NCI-H146 (cell line): ENCODE measurements at places on chromosomes 1 and 21.

GRCh38 chr1:114310695-114311271 lies 157.1 kb upstream of the SYT6 start:
- no peak for DNase-seq

- peak; percentile 37 for DNase-seq
These were observed 67.1 kb downstream of the UBE2T start for GRCh38 chr1:202274611-202275010.

DNA sequence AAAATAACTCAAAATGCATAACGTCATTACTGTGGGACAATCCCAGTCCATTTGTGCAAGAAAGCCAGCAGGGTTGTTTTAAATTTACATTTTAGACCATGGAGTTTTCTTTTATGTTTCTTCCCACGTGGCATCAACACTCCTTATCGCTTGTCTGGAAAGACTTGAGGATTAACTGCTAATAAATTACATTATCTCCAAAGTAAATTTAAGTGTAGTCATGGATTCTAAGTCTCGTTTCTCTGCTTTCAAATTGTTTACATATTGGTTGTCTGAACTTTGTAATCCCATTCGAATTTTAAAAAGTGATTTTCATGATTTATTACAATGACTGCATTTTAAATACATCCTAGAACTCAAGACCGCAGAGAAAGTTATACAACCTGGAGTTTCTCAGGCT lies 119.3 kb upstream of the ADAMTS5 start:
- no peak for DNase-seq

GRCh38 chr1:17929224-17929623 lies 174.1 kb downstream of the ACTL8 start:
- no peak for DNase-seq

DNA sequence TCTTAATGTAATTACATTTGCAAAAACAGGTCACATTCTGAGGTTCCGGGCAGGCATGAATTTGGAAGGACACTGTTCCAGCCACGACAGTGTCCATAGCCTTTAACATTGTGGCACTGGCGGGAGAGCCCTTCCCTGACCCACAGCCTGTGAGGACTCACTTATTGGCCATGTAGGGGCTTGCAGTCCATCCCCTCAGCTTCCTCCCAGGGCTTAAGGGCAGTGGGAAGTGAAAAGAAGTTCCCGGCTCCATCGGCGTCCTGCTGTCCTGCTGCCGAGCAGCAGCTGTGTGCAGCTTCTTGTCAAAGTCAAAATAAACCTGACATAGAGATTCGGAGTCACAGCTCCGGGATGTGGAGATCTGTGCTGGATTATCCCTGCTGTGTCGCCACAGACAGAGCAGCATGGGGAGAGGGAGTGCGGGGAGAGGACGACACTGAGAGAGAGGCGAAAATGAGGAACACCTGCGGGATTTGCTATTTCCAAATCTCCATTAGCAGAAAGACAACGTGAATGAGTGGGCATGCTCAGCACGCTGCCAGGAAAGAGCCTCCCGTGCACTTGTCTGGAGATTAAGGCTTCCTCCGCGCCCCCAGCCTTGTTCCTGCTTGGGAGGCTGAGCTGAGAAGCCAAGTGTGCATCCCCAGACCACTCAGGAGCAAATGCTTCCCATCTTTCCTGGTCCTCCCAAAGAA lies 260.3 kb downstream of the ASTN1 start:
- DNase-seq = no peak

DNA sequence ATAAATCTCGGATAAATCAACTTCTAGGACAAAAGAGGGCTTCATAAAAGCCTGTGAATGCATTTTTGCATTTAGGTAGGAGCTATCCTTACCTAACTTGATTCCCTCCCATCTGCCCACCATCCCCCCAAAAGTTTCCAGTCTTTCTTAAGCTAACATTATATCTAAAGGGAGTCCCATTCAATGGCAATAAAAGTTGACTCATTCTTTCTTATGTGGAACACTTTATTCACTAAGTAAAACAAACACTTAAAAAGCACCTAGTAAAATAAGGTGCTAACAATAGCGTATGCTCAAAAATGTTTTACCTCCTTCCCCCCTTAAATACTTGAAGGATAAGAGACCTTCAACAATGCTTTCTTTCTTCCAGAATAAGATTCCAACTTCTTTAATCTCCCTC lies 83.8 kb downstream of the GON4L start:
- no peak for DNase-seq

DNA sequence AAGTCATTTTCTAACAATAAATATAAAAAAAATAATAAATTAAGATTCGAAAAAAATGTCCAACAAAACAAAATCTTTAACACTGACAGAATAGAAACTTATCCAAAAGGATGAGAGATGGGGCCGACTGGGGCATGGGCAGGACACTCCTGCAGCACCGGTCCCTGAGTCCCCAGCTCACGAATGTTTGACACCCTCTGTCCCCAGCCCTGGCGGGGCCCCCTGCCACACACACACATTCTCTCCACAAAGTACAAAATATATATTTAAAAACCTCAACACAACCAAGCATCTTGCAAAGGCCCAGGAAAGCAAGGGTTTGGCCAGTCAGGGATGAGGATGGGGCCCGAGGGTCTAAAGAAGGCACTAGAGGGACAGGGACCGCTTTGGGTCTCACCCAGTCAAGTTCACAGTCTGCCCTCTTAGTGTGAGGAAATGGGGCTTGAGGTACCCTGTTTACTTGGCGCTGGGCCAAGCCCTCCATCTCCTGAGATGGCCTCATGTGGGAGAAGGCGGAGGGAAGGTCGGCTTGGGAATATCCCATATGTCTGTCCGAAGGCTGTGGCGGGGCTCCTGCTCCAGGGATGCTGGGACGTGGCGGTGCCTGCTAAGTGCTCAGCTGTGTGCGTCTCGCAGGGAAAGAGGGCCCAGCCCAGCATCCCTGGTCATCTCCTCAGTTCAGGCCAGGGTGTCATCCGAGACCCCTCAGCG lies 31.3 kb downstream of the EPHA2 start:
- DNase-seq = no peak

DNA sequence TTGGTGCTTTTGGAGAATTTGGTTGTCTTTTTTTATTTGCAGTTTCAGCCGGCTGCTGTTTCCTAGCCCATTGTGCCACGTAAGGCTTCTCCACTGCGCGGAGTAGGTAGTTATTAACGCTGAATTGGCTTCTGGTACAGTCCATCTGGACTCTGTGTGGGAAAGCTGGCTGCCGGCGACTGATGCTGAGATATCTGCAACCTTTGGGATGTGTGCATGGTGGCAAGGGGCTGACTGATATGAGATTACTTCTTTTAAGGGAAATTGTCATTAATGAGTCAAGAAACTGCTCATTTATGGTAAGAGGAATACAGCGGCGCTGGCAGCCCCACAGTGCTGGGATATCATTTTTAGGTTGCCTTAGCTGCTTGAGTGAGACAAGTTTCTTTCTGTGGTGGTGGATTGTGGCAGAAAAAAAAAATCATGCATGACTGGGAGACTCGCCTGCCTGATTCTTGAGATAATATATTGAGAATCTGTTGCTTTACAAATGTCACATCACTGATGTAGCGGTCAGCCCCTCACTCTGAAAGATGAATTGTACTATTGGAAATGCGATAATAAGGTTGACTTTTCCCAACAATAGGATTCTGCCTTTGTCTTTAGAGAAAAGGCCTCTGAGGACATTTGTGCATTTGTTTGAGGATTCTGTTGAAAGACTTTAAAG lies 2.5 kb upstream of the ELAVL4 start:
- peak; percentile 68 for DNase-seq

- no peak for DNase-seq
These were observed 47.7 kb downstream of the FCRL5 start for GRCh38 chr1:157504646-157505045.

DNA sequence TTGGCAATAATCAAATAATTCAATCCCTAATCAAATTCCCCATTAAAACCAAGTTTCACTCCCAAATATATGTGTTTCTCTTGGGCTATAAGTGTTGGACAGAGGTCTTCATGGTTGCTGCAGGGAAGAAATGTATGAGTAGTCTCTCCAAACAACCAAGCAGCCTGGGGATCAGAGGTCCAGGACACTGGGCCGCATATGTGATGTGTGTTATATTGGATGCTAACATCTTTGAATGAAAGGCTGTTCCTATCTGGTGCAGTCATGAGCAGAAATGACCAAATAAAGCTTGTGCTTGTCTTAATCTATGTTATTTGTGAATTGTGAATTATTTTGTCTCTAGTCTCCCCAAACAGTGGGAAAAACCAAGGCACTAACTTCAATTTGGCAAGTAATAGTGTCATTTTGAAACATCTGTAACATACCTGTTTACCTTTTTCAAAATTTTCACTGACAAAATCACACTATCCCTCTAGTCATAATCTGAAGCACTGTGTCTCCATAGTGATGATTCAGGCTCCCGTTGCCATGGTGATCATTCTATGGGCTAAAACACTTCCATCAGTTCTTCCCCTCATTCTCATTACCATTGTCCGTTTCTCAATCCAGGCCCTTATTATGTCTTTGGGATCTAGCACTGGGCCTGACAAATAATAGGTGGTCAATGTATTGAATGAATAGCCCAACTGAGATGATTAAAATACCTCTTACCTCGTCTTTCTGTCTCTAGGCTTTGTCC lies 12.5 kb upstream of the TADA1 start:
- peak; percentile 17 for DNase-seq

GRCh38 chr1:77673716-77674355 lies 8.6 kb downstream of the ZZZ3 start:
- DNase-seq = no peak

- no peak for DNase-seq
These were observed 32.7 kb downstream of the TFAP2E start for GRCh38 chr1:35605867-35606182.

GRCh38 chr1:160789051-160789701 lies 6.8 kb upstream of the LY9 start:
- no peak for DNase-seq

DNA sequence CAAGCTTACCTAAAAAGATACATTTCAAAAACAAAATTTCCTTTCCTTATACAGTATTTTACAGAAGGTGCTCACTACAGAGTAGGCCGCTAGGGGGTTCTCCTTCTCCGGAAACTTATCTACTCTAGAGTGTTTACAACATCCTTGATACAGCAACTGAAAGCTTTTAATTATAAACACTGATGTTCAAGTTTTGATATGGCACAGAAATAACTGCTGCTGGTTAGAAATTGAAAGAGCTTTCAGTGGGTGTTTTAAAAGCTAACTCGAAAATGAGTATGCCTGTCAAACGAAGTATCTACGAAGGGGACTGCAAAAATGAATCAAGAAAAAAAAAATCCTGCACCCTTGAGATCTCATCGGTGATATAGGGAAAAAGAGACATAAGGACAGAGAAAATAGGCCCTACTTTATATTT lies 1.0 kb downstream of the YOD1 start:
- peak; percentile 54 for DNase-seq

DNA sequence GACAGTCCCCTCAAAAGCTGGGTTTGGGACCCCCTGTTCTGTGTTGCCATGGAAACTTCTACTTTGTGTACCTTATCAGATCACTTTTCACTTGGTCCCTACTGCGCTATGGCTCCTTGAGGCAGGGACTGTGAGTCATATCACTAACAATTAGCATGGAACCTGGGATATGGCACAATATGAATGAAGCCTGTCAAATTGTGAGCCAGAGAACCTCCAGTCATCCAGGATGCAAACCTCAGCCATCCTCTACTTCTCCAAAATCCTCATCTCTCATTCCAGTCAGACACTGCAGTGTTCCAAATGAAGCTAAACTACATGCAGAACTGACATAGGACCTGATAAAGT lies 11.2 kb upstream of the CAPZB start:
- DNase-seq = no peak

DNA sequence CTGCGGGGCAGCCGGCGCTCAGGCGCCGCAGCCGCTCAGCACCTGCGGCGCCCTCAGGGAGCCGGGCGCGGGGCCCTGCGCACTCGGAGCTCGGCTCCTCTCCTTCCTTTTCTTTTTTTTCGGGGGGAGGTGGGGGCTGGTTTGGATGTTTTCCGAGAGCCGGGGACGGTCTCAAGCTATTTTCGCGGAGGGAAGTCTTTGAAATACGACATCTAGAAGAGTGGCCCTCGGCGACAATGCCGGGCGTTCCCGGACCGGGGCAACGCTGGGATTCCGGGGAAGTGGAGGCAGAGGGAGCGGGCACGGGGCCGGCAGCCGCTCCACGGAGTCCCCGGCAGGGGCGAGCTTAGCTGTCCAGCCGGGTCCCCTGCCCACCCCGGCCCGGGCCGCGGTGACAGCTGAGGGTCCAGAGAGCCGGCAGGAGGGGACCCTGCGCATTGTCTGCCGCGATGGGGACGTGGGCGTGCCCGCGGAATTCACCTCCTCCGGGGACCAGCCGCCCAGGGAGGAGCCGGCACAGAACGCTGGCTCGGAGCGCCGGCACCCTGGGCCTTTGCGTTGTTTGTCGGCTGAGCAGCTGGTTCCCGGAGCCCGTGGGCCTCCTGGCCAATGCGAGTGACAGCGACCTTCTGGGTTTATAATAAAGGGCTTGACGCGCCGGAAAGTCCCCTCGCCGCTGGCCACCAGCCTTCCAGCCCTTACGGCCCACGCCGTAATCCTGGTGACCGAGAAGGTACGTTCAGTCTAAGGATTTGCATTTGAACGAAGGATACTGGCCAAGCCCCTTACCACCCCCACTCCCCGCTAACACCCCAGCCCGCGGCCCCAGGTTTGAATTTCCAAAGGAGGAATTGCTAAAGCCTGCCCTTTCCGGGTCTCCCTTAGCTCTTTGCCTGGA lies 582 bp downstream of the SLC37A1 start:
- DNase-seq = peak; percentile 53

DNA sequence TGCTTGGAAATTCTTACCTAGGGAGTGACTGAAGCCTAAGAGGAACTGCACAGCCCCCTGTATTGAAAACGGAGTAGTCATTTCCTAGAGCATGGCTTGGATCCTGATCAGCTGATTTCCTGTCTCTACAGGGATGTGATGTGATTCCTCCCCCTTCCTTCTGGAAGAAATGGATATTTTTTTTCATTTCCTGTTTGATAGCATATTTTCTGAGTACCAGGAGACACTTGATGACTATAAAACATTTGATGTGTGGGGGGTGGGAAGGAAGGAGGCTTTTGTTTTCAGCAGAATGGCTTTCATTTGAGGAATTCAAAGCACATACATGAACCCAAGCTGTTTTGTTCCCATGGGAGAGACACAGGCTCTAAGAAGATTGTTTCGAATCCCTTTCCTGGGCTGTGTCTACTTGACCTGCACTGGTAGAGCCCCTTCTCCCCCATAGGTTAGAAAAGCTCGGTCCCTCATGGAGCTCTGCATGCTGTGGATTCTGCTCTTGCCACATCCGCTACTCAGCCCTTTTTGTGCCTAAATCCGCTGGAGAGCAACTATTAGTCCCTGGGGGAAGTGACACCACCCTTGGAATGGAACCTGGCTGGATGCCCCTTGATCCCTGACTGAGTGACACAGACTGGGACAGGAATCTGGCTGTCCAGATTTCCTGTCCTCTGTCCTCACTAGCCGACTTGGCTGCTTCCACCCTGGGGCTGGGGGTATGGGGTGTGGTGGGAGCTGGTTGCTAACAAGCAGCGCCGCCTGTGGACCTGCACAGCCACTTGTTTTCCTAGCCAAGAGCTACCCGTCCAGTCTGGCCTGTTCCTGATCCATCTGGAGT lies 71.8 kb upstream of the MACF1 start:
- peak; percentile 7 for DNase-seq

- no peak for DNase-seq
These were observed 117.7 kb downstream of the ERG start for GRCh38 chr21:38380481-38381137.

GRCh38 chr21:34105947-34106541 lies 32.7 kb downstream of the MRPS6 start:
- no peak for DNase-seq

- DNase-seq = no peak
These were observed 43.0 kb downstream of the JAK1 start for GRCh38 chr1:64923294-64923718.

- no peak for DNase-seq
These were observed 20.5 kb upstream of the FRRS1 start for GRCh38 chr1:99786751-99787501.
